ENCODE measurements at places on chromosomes 16 and 17.

DNA sequence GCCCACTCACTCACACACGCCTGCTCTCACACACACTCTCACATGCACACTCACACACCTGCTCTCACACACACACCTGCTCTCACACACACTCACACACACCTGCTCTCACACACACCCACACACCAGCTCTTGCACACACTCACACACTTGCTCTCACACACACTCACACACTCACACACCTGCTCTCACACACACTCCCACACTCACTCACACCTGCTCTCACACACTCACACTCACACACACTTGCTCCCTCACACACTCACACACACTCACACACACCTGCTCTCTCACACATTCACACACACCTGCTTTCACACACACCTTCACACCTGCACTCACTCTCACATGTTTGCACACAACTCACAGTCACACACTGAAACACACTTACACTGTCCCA, 4.0 kb downstream of the CD300H start:
- H3K27me3 ChIP-seq: no peaks in the 10 kb centered on the region
- DNase-seq: no peak
- no peak overlapping the region for H3K27ac ChIP-seq
- H3K4me1 ChIP-seq: no peaks in the 10 kb centered on the region
- H3K4me3 ChIP-seq: no peak overlapping the region

DNA sequence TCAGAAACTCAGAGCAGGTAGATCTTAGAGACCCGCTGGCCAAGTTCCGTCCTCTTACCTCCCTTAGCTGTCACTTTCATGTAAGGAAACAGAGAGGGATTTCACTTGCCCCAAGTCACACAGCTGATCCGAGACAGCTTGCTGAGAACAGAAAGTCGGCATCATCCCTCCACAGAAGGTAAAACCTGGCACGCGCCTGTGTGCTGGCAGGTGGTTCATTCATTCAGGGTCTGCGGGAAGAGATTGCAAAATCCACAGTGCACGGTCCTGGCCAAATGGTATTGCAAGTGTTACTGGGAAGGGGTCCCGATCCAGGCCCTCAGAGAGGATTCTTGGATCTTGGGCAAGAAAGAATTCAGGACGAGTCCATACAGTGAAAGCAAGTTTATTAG, 139.4 kb upstream of the RPH3AL start:
- H3K36me3 ChIP-seq: no peaks in the 10 kb centered on the region
- no peak overlapping the region for H3K4me3 ChIP-seq
- DNase-seq: no peak
- H3K4me1 ChIP-seq: peaks cover 14% of the 10 kb centered on the region

DNA sequence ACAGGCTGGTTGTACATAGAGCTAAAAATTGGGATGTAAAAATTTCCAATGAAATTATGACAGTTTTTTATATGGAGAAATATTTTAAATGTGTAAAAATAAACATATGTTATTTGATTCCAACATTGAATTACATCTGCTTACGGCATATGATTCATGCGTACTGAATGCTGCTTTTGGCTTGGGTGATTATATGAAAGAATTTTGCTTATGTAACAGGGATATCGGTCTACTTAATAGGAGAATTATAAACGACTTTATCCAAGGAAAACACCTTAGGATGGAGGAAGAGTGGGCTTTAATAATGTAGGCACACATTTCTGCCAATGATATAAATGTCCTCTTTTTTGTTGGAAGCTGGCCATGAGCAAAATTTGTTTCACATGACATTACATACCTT, 197.3 kb upstream of the GOT2 start:
- DNase-seq: no peak
- H3K27ac ChIP-seq: no peak overlapping the region
- no peak overlapping the region for H3K4me3 ChIP-seq
- H3K27me3 ChIP-seq: no peaks in the 10 kb centered on the region
- H3K36me3 ChIP-seq: no peaks in the 10 kb centered on the region

- no peaks in the 10 kb centered on the region for H3K27me3 ChIP-seq
- peaks cover 14% of the 10 kb centered on the region for H3K4me1 ChIP-seq
- H3K36me3 ChIP-seq: peaks cover 9% of the 10 kb centered on the region
- H3K4me3 ChIP-seq: no peak overlapping the region
These were observed 10.8 kb upstream of the P2RX1 start for GRCh38 chr17:3926860-3927627.

DNA sequence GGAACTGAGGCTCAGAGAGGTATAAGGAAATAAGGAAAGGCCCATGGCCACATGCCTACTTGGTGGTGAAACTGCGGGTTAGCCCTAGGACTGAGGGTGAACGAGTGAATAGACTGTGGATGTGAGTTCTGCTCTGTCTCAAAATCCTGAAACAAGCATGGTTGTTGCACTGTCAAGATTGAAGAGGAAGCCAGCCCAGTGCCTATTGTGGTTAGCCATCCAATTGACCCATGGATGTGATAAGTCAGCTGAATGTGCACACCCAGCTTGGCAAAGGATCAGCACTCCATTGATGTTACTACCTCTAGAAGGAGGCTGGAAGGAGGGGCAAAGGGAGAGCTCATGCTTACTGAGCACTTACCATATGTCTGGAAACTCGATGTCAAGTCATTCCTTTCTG, 4.5 kb downstream of the TMEM114 start:
- DNase-seq: no peak
- no peak overlapping the region for H3K4me3 ChIP-seq
- no peaks in the 10 kb centered on the region for H3K36me3 ChIP-seq
- H3K27me3 ChIP-seq: peaks cover 7% of the 10 kb centered on the region
- H3K4me1 ChIP-seq: peaks cover 3% of the 10 kb centered on the region
- H3K27ac ChIP-seq: no peak overlapping the region

DNA sequence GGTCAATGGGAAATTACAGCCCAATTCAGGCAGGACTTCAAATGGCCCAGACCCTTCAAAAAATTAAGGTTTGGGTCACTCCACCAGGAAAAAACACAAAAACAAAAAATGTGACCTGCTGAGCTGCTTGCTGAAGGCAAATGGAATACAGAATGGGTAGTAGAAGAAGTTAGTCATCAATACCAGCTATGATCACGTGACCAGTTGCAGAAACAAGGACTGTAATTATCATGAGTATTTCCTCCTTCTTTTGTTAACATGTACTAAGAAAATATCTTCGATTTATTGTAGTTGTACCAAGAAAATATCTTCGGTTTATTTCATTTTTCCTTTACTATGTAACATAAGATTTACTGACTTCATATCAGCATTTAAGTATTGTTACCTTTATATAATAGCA, 1183.6 kb downstream of the CDH8 start:
- H3K27ac ChIP-seq: no peak overlapping the region
- no peaks in the 10 kb centered on the region for H3K4me1 ChIP-seq
- no peak for DNase-seq
- no peaks in the 10 kb centered on the region for H3K27me3 ChIP-seq
- H3K36me3 ChIP-seq: no peaks in the 10 kb centered on the region
- H3K4me3 ChIP-seq: no peak overlapping the region

GRCh38 chr16:57859331-57859730, 57.0 kb upstream of the KIFC3 start:
- peak; percentile 47 for DNase-seq
- no peaks in the 10 kb centered on the region for H3K4me1 ChIP-seq
- H3K27ac ChIP-seq: no peak overlapping the region
- H3K36me3 ChIP-seq: no peaks in the 10 kb centered on the region
- no peaks in the 10 kb centered on the region for H3K27me3 ChIP-seq

- no peak overlapping the region for H3K4me3 ChIP-seq
- H3K36me3 ChIP-seq: peaks cover 29% of the 10 kb centered on the region
- H3K27ac ChIP-seq: no peak overlapping the region
- no peaks in the 10 kb centered on the region for H3K27me3 ChIP-seq
These were observed 93.0 kb downstream of the CYTH1 start for GRCh38 chr17:78689029-78689428.

GRCh38 chr17:68491381-68492231, 20.6 kb upstream of the PRKAR1A start:
- H3K27ac ChIP-seq: peak overlapping the region; percentile 36
- H3K4me1 ChIP-seq: peaks cover 5% of the 10 kb centered on the region
- H3K36me3 ChIP-seq: no peaks in the 10 kb centered on the region
- DNase-seq: no peak

DNA sequence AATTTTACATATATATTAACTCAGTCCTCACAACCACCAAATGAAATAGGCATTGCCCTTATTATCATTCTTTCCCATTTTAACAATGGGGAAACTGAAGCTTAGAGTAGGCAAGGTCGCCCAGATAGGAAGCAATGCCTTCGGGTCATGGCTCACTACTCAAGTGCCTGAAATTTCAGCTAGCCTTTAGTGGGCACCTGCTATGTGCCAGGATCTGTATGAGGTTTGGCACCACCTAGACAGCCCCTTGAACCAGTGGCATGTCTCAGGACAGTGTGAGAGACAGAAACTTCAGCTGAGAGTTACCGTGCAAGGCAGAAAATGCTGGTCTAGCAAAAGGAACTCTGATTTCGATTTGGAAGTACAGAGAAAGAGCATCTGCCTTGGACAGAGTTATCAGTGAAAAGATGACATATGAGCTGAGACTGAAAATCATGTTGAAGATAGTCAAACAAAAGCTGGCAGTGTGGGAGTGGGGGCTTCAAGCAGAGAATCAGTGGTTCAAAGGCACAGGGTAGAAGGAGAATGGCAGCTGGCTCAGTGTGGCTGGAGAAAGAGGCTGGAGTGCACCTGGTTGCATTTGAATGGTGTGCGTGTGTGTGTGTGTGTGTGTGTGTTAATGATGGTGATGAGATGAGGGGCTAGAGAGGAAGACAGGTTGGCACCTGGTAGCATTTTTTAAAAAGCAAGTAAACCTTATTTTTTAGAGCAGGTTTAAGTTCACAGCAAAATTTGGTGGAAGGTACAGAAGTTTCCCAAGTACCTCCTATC, 29.1 kb downstream of the CDH13 start:
- no peak overlapping the region for H3K27ac ChIP-seq
- DNase-seq: no peak
- no peak overlapping the region for H3K4me3 ChIP-seq
- H3K27me3 ChIP-seq: no peaks in the 10 kb centered on the region

DNA sequence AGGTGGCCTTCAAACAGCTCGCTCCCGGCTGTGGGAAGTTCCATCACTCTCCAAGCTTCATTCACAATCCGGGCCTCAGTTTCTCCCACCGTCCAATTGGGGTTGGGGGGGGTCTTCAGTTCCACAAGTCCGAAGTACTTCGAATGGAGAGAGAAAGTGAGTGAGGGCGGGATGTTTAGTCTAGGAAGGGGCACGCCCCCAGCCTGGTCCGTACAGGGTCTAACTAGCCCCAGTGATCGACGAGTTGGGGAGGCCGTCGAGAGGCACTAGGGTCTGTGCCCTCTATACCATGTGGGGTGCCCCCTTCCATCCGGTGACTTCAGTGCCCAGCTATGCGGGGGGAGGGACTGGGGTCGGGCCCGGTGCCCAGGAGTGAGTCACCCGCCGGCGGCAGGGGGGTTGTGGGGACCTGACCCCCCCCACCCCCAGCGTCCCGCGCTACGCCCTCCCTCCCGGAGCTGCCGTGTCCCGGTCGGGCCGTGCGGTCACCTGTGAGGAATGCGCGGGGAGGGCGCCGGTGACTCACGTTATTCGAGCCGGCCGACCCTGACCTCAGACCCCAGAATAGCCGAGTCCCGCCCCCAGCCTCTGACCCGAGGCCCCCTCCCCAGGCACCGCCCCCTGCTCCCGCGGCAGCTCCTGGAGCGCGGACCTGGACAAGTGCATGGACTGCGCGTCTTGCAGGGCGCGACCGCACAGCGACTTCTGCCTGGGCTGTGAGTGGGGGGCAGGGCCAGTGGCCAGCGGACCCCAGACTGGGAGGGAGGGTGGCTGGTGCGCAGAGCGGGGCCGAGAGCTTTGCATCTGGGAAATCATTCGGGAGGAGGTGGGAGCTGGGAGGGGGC, 658 bp downstream of the TNFRSF12A start:
- H3K4me3 ChIP-seq: peak overlapping the region; percentile 68
- H3K4me1 ChIP-seq: peaks cover 34% of the 10 kb centered on the region
- H3K27ac ChIP-seq: peak overlapping the region; percentile 98
- H3K36me3 ChIP-seq: peaks cover 1% of the 10 kb centered on the region

- no peaks in the 10 kb centered on the region for H3K36me3 ChIP-seq
- H3K27ac ChIP-seq: no peak overlapping the region
- DNase-seq: peak; percentile 56
- H3K27me3 ChIP-seq: no peaks in the 10 kb centered on the region
- no peak overlapping the region for H3K4me3 ChIP-seq
These were observed 4.3 kb upstream of the SETD6 start for GRCh38 chr16:58510776-58511628.

Measured in ascending aorta (tissue), 2 donors.